ENCODE measurements at places on chromosomes 11 and 22.

GRCh38 chr11:27830206-27830605 is 130.0 kb upstream of the BDNF start:
- no peak for DNase-seq

- no peak for DNase-seq
Measured at GRCh38 chr11:93216511-93217101, 18.8 kb upstream of the SLC36A4 start.

GRCh38 chr11:28110821-28111200 is 2.6 kb downstream of the METTL15 start:
- no peak for DNase-seq

GRCh38 chr11:111961389-111962300 is 24.5 kb downstream of the DIXDC1 start:
- no peak for DNase-seq

GRCh38 chr11:77444261-77444660 is 29.6 kb downstream of the PAK1 start:
- no peak for DNase-seq

DNA sequence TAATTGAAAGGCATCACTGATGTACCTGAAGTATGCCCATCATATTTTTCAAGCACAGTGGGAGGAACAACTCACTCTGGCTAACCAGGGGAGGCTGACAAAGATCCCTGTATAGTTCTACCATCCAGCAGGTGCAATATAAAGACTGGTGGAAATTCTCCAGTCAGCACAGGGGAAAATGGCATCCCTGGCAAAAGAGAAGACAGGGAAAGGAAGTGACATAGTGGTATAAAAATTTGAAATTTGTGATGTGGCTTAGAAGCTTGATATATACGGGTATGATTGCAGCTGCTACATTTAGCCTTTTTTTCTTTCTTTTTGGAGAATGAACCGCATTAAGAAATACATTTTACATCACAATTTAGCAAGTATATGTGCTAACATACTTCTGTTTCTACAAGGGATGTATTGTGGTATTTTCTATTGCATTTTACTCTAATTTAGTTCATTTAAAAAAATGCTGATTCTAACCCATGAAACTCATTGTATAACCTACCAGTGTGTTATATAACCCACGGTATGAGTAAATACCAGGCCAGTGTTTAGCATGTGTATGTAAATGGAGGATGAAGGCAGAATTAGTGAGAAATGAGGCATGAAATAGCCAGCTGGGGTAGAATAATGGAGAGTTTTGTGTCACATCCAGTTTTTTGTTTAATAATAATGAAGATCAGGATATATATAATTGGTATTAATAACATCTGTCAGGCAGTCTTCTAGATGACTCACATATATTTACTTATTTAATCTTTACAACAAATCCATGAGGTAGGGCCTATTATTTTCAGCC is 186.1 kb downstream of the ARHGAP42 start:
- DNase-seq = no peak

DNA sequence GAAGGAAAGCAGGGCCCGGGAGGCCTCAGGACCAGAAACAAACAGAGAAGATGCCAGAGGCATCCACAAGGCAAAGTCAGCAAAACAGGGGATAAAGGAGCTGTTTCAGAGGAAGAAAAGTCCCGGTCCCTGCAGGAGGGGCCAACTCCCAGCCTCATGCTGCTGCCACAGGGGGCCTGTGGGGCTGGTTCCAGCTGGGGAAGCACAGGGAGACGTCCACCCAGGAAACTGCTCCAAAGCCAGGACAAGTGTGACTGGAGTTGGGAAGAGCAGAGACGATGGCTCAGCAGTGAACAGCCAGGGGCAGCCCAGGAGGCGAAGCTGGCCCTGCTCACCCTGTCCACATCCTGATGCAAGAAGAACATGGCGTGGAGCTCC is 454.4 kb downstream of the BRD1 start:
- no peak for DNase-seq

DNA sequence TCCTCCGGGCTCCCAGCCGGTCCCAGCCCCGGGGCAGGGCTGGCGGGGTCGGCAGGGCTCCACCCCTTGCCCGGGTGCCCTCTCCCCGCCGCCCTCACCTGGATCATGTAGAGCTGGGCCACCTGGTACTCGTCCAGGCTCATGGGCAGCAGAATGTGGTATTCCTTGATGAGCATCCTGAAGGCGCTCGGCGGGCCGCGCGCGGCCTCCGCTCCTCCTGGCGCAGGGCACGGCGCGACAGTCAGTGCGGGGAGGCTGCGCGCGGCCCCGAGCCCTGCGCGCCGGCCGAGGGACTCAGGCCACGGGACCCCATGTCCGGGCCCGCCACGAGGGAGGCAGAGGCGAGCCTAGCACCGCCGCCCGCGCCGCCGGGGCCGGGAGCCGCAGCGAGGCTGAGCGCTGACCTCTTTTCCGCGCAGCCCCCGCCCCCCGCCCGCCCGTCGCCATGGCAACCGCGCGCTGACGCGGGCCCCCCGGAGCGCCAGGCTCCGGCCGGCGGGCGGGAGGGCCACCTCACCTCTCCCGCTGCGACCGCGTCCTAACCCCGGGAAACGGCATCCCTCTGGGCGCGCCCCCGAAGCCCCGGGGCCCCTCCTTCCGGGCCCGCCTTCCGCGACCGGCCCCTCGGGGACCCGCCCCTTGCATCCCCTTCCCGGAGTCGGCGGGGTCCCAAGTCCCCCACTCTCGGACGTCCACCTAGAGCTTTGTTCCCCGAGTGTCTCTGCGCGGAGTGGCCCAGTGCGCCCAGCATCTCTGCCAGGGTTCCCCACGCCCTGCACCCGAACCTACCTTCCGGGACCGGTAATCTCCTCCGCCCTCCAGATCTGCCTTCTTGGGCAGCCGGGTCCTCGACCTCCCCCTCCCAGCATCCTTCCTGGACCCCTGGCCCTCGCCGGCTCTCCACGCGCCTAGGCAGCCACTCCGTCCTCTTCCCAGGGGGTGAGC is 886 bp downstream of the PITPNM1 start:
- DNase-seq = no peak
